ENCODE measurements at places on chromosomes 11 and 22.

GRCh38 chr11:73325036-73325981 lies 17.2 kb downstream of the ARHGEF17 start:
- no peak for DNase-seq

GRCh38 chr11:28137832-28138231 lies 29.6 kb downstream of the METTL15 start:
- no peak for DNase-seq

- no peak for DNase-seq
These were observed 14.9 kb downstream of the EIF4ENIF1 start for GRCh38 chr22:31474743-31475142.

DNA sequence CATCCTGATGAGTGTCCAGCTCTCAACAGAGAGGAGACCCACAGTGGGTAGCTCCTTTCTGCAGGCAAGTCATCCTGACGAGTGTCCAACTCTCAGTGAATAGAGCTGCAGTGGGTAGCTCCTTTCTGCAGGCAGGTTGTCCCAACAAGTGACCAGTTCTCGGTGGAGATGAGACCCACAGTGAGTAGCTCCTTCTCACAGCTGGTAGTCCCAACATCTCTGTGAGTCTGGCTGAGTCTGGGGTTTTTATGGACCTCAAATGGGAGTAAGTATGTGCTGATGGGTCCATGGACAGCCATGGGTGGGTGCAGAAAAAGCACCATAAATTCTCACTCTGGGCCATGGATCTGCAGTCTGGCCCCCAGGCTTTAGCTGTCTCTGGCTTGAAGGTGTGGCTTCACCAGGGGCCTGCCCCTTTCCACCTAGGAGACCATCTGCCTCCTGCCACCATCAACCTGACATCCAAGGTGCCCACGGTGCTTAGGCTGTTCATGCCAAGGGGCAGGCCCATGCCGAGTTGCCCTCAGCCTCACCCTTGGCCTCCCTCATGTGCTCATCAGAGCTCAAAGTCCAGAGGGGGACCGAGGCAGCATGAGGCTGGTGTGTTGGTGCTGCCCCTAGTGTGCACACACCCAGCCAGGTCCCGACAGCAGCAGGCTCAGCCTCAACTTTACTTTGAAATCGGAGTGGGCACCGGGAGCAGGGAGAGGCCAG lies 15.3 kb downstream of the NPAT start:
- DNase-seq: no peak

DNA sequence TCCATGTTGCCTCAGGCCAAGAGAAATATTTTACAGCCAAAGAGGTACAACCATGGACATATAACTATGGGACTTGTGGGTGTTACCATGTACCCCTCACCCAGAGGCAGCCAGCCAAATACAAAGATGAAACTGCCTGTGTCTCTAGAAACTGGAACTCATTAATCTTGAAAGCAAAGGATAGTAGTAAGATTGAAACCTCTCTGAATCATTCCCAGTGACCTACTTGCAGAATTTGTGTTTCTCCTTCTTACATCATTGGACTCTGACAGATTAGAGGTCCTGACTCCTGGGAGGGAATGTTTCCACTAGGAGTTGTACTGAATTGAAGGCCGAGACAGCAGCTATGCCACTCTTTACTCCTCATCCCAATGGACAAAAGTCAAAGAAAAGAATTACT lies 257.4 kb upstream of the UBASH3B start:
- no peak for DNase-seq

Data from HAP-1 (cell line).